MG63 (cell line): ENCODE measurements at places on chromosomes 5 and 9. TPM values are rescaled to one million over a fixed set of nuclear protein-coding genes. Genes with fewer than 3 reads are reported as not detected.

- peak; percentile 84 for DNase-seq
These were observed at the start of gene CMBL for GRCh38 chr5:10307206-10308148. Gene CMBL, minus strand, starts transcription at chr5:10307902. Its CDS starts 17,140 bp downstream, at chr5:10290762.

The IL9 gene
- not detected in 2 replicates for total RNA-seq

The FOXD4L5 gene
- not detected in 2 replicates for total RNA-seq

DNA sequence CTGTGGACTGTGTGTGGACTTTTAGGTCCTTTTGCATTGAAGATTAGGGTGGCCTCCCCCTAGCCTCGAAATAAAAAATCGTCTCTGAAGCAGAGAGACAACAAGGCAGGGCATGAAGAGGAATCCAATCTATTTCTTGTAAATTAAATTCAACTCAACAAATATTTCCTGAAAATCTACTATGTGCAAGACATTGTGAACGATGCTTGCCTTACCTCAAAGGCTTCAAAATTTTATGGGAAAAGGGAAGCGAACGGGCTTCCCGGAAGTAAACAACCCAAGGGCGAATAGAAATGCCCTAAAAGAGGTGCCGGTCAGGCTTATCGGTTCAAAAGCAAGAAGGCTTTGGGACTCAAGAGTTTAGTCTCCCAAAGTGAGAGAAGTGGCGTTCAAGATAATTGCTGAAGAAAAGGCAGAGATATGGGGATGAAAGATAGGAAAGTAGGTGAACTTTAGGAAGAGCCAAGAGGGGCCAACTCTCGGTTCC, 525 bp downstream of the KIF24 start:
- DNase-seq = no peak

GRCh38 chr9:113580041-113580953, 116.8 kb downstream of the RGS3 start:
- peak; percentile 88 for DNase-seq

DNA sequence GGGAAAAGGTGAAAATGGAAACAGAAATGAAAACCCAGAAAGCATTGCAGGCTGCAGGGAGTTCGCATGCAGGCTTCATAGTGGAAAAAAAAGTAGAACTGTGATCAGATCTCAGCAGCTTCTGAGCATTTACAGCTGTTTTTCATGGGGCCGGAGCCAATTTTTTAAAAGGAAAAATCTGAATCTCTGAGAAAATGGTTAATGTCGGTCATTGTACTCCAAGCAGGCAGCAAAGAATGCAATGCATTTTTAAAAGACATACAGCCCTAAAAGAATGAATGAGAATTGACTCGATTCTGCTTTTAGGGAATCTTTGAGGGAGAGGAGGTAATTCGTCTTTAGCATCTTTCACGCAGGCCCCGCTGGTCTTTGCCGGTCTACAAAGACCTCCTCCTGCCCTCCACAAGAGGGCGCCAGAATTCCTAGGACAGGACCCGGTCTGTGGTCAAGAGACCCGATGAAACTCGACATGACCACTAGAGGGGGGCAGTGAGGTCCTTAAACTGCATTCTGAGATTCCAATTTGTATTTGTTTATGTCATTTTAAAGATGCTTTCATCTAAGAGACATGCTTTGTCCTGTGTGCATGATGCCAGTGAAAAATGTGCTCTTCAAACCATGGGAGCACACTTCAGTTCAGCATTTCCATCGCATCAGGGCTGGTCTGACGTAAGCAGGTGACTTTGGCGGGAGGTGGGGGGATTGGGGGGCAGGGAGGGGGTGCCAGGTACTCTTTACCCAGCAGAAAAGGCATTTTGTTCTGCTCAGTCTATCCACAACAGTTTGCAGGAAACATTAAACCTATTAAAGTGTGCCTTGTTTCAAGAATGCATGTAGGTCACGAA, 43.7 kb upstream of the TMEM252 start:
- peak; percentile 62 for DNase-seq

The RASEF gene
- 0.92 TPM in 1 of 2 replicates, not detected in the other for total RNA-seq

GRCh38 chr5:29113516-29113915, 2075.1 kb upstream of the CDH9 start:
- no peak for DNase-seq
